Substantia nigra (tissue), 51 donors: ENCODE measurements at places on chromosomes 12 and 14.

DNA sequence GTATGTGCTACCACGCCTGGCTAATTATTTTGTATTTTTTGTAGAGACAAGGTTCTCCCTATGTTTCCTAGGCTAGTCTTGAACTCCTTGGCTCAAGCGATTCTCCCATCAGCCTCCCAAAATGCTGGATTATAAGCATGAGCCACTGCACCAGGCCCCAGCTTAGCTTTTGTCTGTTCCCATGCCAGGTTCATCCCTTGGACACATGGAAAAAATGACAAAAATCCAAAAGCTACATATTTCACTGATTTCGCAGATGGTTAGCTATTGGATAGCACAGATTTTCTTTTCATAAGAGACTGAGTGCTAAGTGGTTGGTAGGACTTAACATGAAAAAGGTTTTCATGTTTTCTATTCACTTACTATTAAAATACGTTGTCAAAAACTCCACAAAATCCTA, 286.6 kb upstream of the KITLG start:
- DNase-seq: no peak

GRCh38 chr12:109369831-109370230, 22.1 kb downstream of the MYO1H start:
- DNase-seq: no peak

GRCh38 chr14:54867011-54867410, 35.6 kb downstream of the GCH1 start:
- DNase-seq: no peak

DNA sequence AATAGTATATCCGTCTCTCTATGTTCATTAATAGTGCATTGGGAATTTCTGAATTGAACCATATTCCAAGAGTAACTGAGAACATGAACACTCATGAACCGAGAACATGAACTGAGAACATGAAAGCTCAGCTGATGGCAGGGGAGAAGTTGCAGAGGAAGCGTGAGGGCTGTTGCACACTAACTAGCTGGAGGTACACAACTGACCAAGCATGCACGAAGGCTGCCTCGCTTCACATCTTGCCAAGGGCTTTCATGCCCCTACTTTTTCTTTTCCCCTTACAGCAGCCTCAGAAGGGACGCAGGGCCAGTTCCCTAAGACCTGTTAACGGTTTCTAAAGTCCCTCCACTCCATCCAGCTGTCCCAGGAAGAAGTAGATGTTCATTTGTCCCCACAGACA, 4.3 kb downstream of the RNASE1 start:
- DNase-seq: no peak

GRCh38 chr14:72024043-72024407, 91.8 kb downstream of the RGS6 start:
- DNase-seq: no peak

GRCh38 chr12:128986957-128987356, 133.7 kb downstream of the GLT1D1 start:
- no peak for DNase-seq

DNA sequence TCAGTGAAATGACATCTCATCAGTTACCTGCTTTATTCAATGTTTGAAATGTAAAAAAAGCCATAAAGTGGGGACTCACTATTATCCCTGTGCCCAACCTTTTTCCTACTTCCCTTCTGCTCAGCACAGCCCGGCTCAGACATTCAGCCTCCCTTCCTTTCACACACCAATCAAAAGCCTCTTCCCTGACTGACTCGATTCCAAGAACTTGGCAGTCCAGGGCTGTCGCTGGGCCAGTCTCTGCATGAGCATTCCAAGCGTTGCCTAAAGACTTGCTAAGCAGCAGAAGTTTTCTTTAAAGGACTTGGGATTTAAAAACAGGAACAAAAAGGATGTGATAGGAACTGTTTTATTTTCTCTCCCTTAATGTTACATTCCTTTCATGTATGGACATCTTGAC, 22.7 kb downstream of the ITPR2 start:
- DNase-seq: peak; percentile 10
